Stimulated activated CD4-positive, alpha-beta T cell treated with anti-CD3 and anti-CD28 coated beads, Interleukin-1b, Interleukin-23, amount 100 ng/mL, for 1 hour (primary cell): ENCODE measurements at places on chromosomes 6 and 20.

- no peak for DNase-seq
Measured at GRCh38 chr20:49685161-49685601, 28.5 kb downstream of the B4GALT5 start.

DNA sequence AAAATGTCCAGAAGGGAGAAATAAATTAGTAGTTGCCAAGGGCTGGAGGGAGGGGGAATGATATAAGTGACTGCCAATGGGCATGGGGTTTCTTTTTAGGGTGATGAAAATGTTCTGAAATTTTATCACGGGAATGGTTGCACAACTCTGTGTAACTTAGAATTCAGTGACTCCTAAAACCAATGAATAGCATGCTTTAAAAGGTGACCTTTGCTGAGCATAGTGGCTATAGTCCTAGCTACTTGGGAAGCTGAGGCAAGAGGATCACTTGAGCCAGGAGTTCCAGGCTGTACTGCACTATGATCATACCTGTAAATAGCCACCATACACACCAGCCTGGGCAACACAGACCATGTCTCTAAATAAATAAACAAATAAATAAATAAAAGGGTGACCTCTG lies 109.0 kb downstream of the ATG5 start:
- DNase-seq = no peak

DNA sequence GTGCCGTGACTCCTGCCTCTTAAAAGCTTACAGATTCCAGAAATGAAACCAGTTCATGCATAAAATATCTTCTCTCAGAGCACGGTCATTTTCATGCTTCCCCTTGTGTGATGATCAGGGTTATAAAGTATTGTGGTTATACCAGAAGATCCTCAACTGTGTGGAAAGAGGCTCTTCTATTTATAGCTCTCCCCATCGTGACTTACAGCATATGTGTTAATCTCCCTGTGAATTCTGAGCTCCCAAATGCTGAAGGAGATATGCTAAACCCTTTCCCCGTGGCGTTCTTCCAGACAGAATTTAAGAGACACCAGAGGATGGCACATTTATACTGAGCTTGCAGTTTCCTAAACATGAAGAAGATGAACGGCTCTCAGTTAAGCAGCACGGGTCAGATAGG lies 158.8 kb downstream of the CDH26 start:
- DNase-seq = no peak

DNA sequence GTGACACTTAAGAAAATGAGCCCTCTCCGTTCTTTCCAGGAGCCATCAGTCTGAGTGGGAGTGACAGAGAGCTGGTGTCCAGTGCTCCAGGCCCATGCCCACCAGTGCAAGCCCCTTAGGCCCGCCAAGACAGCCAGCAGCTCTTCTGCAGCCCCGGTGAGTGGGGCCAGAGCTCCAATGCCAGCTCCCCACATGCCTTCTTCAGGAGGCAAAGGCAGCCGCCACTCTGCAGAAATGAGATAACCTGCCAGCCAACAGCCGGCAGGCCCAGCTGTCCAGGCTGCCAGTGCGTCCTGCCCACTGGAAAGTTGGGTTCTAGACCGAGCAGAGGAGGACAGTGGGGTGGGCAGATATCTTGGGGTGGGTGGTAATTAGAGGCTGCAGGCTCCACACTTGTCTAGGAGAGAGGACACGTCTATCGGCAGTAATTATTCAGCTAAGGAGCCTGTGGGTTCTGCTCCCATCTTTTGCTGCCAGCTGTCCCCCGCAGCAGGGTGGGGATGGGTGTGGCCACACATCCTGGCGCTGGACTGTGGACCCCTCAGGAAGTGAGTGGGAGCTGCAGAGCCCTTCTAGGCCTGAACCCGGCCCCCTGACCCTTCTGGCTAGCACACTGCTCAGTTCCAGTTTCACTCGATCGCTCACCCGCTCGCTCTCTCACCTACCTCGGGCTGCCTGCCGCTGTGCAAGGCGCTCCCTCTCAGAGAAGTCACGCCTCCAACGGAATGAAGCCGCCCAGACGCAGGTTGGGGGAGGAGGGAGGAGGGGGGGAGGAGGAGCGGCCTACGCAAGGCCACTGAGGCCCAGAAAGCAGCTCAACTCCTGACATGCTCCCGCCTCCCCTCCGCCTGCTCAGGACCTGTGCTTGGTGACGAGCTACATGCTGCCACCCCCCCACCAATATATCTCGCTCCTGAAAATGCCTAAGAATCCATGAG lies 3.6 kb downstream of the GRM4 start:
- no peak for DNase-seq

- DNase-seq = no peak
Measured at GRCh38 chr20:59729506-59729905, 125.2 kb downstream of the PHACTR3 start.

GRCh38 chr6:167904791-167905190 lies 78.1 kb downstream of the AFDN start:
- DNase-seq = no peak

- DNase-seq = no peak
Measured at GRCh38 chr6:15561447-15562199, 101.2 kb downstream of the DTNBP1 start.

DNA sequence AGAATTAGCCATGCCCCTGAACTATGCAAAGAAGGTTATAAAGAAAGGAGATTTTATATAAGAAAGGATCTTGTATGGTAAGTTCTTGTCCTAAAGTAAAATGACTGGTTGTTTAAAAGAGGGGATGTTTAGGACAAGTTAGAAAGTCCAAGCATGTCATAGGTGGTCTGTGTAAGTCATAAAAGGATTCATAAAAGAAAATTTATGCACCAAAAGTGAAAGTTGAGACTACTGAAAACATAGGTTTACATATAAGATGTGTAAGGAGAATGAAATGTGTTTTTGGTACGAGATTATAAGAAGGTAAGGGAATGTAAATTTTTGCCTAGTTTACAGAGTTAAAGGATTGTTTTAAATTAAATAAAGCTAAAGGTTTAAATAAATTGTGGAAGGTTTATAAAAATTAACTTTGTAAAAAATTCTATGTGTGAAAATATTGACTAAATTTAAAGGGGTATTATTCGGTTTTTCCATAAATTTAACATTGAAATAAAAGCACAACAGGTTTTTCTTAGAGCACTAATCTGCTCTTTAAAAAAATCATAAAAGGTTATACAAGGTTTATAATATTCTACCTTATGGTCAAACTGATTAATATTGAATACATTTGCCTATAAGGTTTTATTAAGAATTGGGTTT lies 93.6 kb upstream of the UST start:
- DNase-seq = no peak

DNA sequence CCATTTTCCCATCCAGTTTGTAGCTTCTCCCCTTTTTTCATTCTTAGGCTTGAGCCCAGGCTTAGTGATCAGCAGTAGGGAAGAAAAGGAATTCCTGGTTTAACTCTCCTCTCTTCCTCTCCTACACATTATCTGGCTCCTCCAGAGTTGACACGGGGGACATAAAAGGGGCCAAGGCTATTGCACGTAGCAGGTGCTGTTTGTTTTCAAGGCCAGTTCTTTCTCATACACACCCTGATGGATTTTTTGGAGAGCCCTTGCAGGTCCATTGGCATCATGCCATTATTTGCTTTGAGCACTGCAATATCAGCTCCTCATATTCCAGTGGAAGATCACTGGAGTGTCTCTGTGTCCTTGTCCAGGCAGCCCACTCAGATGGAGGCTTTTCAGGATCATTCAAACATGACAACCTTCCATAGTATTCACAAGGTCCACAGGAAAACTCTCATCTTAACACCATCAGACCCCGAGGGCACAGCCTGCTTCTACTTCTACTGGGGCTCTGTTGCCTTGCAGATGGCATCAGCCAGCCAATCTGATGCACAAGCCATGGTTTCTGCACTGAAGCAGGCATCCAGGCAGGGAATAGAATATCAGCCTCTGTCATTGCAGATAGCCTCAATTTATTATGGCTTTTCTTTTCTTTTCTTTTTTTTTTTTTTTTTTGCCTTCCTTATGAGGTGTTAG lies 18.8 kb downstream of the PLCB4 start:
- DNase-seq = no peak

- no peak for DNase-seq
Measured at GRCh38 chr6:55714831-55715230, 135.8 kb upstream of the HMGCLL1 start.

- no peak for DNase-seq
Measured at GRCh38 chr6:141641951-141642350, 490.8 kb upstream of the GJE1 start.

DNA sequence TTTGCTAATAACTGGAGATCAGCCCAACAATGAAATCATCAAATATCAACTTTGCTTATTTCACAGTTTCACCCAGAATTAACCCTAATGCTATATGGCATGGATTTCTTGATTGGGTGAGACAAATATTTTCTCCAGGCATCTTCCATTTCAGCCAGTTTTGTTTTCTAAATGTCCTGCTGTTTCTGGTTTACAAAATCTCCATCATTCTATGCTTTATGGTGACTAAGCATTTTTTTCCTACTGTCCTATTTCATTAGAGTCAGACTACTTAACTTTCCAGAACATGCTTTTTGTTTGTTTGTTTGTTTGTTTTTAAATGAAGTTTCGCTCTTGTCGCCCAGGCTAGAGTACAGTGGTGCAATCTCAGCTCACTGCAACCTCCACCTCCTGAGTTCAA lies 59.5 kb upstream of the EXOC2 start:
- no peak for DNase-seq

- DNase-seq = no peak
Measured at GRCh38 chr20:63736893-63737694, 630 bp downstream of the LIME1 start.

GRCh38 chr20:54190217-54190616 lies 16.4 kb upstream of the CYP24A1 start:
- DNase-seq = no peak

DNA sequence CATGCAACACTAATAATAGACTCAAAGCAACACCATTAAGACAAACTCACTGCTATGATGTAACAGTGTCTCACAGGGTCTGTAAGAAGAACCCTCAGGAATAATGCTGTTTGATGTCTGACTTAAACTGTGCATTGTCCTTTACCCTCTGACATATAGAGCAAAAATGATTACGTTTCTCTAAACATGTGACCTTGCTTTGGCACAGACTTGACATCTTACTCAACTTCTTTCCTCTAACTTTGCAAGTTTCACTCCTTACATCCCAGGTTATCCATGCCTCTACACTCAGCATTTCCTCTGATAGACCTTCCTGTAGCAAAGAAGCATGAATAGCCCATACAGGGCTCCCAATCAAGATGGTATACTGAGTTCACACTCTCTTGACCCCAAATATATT lies 252.7 kb downstream of the UST start:
- no peak for DNase-seq

GRCh38 chr20:9054176-9054575 lies 14.7 kb upstream of the PLCB4 start:
- DNase-seq = no peak

DNA sequence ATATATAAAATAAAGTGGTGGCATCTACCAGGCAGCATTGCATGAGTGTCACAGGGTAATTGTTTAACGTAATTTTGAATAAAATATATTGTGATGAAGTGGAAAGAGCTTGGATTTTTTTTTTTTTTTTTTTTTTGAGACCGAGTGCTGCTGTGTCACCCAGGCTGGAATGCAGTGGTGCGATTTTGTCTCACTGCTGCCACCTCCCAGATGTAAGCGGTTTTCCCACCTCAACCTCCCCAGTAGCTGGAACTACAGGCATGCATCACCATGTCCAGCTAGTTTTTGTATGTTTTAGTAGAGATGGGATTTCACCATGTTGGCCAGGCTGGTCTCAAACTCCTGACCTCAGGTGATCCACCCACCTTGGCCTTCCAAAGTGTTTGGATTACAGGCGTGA lies 81.1 kb upstream of the SMIM8 start:
- DNase-seq = no peak

DNA sequence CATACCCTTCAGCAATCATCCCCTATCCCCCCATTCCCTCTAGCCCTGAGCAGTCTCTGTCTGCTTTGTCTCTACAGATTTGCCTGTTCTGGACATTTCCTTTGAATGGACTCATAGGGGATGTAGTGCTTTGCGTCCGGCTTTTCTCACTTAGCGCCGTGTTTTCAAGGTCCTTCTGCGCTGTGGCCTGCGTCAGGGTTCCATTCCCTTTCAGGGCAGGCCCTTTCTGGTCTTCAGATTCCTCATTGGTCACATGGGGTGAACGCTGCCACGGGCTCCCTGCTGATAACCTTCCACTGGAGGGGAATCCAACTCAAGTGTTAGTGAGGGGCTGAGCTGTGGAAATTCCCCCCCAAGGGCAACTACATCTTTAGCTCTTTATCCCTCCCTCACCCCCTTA lies 36.4 kb upstream of the APCDD1L start:
- DNase-seq = no peak

DNA sequence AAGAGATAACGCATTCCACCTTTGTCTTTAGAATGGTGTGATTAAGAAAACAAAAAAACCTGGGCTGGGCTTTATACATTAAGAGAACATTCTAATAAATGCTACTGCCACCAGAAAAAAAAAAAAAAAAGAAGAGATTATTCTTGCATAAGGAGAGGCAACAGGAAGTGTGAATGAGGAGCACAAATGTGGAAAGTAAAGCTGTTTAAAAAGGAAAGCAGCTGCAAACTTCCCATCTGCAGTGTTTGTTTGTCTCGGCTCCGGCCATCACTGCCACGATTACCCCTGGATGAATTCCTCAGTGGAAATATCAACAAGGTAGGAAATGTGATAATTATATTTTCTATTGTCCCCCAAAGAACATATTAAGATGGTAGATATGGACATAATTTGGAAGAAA lies 223.9 kb downstream of the PHF3 start:
- DNase-seq = no peak

DNA sequence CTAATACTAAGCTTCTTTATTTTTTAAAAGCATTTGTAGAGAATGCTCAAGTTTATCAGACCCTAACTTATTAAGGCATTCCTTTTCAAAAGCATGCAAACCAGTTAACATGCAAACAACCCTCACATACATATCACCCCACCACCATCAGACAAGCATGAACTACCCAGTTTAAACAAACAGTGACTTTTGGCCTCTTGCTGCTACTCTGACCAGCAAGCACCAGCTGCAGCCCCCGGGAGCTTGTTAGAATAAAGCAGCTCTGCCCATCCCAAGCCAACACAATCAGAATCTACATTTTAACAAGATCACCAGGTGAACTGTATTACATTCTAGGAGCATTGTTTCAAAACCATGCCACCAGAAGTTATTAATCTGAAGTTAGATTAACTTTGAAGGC lies 5.9 kb upstream of the NUP153 start:
- DNase-seq = no peak

DNA sequence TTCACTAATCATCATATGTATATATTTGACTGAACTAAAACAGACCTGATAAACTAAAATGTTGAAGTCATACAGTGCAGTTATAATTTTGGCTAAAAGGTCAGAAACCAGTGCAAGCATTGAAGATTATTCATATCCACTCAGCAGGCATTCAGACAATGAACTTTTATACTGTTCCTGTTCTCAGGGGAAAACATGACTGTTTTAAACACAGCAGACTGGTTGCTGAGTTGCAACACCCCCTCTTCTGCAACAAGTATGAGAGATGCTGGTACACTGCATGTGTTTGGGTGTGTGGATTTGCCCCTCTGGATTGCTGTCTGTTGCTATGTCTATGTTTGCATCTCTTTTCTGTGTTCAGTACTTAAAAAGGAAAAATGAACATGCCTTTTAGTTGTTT lies 206.8 kb downstream of the EYA4 start:
- DNase-seq = no peak

GRCh38 chr20:21901470-21902275 lies 196.2 kb downstream of the PAX1 start:
- no peak for DNase-seq

- DNase-seq = no peak
Measured at GRCh38 chr6:134081506-134081905, 29.1 kb upstream of the SLC2A12 start.
